ENCODE measurements at places on chromosomes 16 and 17.

- DNase-seq = no peak
Measured at GRCh38 chr16:75312875-75313274, 61.5 kb upstream of the BCAR1 start.

- no peak for DNase-seq
Measured at GRCh38 chr17:9436630-9437029, 139.0 kb downstream of the STX8 start.

DNA sequence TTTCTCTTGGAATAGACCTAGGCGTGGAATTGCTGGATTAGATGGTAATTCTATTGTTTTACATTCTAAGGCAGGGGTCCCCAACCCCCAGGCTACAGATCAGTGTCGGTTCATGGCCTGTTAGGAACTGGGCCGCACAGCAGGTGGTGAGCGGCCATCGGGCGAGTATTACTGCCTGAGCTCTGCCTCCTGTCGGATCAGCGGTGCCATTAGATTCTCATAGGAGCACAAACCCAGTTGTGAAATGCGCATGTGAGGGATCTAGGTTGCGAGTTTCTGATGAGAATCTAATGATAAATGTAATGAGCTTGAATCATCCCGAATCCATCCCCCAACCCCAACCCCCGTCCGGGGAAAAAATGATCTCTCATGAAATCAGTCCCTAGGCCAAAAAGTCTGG lies 23.0 kb downstream of the NLRC5 start:
- no peak for DNase-seq

GRCh38 chr17:65393514-65393913 lies 167.9 kb downstream of the AXIN2 start:
- no peak for DNase-seq

DNA sequence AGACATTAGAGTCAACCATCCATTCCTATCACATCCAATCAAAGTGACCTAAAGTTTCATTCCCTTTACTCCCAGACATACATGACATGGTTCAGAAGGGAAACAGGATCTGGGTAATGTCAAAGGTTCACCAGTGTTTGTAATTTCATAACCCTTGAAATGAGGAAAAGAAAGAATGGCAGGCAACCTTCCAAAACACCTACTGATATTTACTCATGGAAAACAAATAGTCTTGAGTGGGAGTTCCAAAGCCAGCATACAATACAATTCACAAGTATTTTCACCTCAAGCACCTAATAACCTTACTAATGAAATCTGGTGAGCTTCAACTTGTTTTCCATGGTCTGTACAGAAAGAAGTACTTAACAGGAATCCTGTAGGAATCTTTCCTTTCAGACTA lies 72.5 kb upstream of the AXIN2 start:
- DNase-seq = no peak

GRCh38 chr17:9768381-9768934 lies 22.9 kb downstream of the DHRS7C start:
- no peak for DNase-seq

- no peak for DNase-seq
Measured at GRCh38 chr16:57024894-57025680, 35.7 kb downstream of the NLRC5 start.

DNA sequence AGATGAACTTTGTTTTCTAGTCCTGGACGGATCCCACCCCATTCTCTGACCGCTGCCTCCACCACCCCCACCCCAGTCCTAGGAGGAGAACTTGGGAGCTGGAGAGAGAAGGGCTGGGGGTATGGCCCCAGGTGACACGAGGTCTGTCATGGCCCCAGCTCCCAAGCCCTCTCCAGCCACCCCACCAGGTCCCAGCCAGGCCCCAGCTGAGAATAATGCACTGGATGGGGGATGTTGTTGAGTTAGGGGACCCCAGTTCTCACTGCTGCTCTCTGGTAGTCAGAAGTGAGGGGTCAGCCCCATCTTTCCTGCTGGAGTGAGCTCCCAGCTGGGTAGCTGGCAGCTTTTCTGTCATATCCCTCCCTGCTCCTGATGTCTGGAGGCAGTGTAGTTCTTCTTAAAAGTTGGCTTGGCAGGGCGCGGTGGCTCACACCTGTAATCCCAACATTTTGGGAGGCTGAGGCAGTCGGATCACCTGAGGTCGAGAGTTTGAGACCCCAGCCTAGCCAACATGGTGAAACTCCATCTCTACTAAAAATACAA lies 4.6 kb upstream of the COL1A1 start:
- DNase-seq = no peak

- no peak for DNase-seq
Measured at GRCh38 chr16:69936751-69937211, 14.4 kb upstream of the CLEC18A start.

DNA sequence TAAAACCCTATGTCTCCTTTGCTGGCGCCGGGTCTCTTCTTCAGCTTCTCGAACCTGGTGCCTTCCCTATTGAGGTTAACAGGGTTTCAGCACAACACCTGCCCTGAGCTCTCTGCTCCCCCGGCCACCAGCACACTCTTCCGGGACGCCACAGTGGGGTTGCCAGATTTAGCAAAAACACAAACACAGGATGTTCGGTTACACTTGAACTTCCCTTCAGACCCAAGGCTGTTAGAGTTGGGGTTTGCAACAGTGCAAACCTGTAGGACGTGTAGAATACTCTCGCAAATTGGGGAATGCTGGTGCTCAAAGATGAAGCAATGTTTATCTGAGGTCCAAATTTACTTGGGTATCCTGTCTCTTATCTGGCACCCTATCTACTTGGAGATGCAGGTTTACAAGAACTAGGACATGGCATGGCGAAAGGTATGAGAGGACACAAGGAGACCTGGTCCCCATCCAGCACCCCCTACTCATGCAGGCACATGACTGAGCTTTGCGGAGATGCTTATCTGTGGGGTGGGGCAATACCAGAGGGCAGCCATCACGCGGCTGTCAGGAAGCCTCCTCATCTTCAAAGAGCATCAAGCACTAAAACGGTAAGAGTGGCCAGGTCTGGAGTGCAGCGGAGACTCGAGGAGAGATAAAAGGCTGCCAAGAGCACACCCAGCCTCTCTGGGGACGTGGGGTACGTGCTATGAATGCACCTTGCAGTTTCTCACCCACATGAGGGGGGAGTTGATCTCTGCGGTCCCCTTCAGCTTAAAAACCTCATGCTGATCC lies 52.8 kb downstream of the SDK2 start:
- peak; percentile 13 for DNase-seq

- DNase-seq = no peak
Measured at GRCh38 chr17:48239603-48239995, 132.0 kb downstream of the SNX11 start.

DNA sequence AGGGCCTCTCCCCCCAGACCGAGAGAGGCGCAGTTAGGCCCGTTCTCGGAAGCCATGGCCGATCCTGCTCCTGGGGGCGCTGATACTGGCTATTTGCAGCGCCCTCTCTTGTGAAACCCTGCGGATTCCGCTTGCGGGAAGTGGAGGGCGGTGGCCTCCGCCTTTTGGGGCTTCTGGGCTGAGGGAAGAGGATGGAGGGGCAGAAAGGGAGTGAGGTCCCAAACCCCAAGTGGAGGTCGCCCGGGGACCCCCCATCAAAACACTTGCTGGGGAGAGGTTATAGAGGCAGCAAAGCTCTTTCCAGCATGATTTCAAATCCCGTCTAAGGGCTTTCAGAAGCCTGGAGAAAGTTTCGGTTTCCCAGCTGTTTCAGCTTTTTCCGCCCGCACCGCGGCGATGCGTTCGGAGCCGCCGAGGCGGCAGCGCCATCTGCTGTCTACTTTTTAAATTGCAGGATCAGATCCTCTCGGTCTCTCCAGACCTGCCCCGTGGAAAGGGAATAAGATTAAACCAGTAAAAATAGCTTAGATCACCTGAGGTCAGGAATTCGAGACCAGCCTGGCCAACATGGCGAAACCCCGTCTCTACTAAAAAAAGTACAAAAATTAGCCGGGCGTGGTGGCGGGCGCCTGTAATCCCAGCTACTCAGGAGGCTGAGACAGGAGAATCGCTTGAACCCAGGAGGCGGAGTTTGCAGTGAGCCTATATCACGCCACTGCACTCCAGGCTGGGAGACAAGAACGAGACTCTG lies 15.8 kb downstream of the SNX20 start:
- DNase-seq = peak; percentile 79

DNA sequence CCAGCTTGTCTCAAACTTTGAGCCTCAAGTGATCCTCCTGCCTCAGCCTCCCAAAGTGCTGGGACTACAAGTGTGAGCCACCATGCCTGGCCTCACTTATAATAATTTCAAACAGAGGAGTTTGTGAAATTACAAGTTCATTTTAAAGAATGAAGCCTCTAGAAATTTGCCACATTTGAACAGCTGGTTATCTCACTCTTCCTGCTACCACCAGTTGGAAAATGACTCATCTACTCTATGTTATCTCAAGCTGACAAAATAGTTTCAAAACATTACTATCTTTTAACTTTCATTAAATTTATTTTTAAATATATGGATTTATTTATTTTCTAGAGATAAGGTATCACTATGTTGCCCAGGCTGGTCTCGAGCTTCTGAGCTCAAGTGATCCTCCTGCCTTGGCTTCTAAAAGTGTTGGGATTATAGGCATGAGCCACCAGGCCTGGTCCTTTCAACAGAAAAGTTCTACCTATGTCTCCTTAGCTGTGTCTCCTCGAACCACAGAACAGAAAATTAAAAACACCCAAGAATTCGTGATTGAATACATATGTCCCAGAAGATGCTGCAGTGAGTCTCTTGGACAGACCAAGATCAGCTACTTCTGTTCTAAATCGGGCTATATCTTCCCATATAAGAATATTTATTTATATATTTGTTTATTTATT lies 47.6 kb downstream of the MYH13 start:
- DNase-seq = no peak

GRCh38 chr17:82662711-82663261 lies 14.5 kb upstream of the WDR45B start:
- no peak for DNase-seq
